ENCODE measurements at places on chromosomes 16 and 17.

DNA sequence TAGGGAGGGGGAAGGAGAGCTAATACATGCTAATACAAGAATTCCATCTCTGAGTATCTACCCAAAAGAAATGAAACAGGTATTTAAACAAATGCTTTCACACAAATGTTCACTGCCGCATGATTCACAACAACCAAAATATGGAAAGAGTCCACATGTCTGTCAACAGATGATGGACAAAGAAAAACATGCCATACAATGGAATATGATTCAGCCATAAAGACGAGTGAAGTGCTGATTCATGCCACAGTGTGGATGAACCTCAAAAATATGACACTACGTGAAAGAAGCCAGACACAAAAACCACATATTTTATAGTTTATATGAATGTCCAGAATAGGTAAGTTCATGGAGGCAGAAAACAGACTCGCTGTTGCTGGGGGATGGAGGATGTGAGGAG, 321.4 kb downstream of the FOXL1 start:
- DNase-seq = no peak

DNA sequence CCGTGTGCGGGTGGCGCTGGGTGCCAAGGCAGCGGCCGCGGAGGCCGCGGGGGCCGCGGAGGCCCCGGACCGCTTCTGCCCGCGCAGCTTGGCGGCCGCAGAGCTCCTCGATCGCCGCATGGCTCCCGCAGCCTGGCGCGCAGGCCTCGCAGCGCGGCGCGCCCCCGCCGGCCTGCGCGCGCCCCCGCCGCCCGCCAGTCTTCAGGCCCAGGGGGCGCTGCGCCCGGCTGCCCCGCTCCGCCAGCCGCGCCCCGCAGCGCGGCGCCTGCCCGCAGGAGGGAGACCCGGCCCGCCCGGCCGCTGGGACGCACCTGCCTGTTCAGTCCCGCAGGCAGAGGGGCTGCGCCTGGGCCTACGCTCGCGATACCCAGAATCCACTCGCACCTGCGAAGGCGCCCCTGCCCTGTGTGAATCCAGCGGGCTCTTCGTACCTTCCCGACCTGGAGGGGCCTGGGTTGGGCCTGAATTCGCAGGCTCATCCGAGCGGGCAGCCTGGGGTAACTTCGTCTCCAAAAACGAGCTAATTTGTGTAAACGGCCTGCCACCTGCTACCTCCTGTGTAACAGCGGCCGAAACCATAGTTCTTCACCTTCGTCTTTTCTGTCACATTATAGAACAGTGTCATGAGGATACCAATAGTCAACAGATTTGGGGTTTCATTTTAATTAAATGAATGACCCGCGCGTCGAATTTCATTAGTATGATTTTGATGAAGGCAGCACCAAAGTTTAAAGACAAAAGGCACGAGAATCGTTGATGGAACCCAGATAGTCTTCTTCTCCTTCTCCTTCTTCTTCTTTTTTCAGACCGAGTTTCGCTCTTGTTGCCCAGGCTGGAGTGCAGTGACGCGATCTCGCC, at the start of gene CENPV:
CENPV (minus strand) TSS at position 153 of the 858 bp plus-strand sequence; CDS start at position 120, 33 bp downstream.
- DNase-seq = no peak

- DNase-seq = no peak
Observed at GRCh38 chr17:77400445-77400870, 259.7 kb downstream of the SEC14L1 start.

DNA sequence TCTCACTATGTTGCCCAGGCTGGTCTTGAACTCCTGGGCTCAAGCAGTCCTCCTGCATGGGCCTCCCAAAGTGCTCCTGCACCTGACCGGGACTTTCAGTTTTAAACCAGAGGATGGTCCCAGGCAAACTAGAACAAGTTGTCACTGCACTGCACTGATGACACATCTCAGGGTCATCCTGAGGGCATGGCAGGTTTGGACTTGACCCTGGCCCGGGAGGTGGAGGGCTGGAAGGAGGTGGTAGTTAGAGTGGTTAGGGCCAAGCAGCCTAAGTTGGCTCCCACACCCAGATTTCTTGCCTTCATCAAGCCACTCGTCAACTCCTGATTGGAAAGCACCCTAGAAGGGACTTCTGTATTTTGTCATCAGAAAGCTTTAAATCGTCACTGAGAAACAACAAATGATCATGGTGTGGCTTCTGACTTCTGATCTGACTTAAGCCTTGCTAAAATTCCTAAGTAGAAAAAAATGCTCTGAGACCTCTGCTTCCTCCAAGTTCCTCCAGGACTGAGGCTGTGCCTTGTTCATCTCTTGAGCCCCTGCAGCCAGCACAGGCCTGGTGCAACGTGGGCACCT, 43.5 kb downstream of the EMP2 start:
- no peak for DNase-seq

- no peak for DNase-seq
Observed at GRCh38 chr17:17168401-17168800, 37.7 kb downstream of the PLD6 start.

GRCh38 chr17:44642834-44643233, 13.4 kb upstream of the MEIOC start:
- no peak for DNase-seq

- no peak for DNase-seq
Observed at GRCh38 chr17:71334048-71334751, 786.6 kb upstream of the SOX9 start.

DNA sequence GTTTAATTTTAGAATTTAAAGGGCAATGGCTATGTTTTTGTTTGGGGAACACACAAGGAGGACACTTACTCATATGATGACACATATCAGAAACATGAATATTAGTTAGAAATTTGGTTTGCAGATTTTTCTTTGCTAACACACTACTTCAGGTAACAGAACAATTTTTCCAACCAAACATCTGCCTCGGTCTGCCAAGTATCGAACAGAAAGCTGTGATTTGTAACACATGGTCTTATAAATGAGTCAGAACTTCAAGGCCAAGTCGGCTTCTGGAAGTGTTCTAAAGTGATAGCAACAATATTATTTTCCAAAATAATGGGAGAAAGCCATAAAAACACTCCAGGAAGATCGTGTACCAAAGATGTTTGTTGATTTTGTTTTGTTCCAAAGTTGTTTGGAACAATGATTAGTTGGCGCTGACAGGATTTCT, 75.9 kb upstream of the PMFBP1 start:
- no peak for DNase-seq

GRCh38 chr17:31559584-31560501, 168.4 kb downstream of the RAB11FIP4 start:
- no peak for DNase-seq

GRCh38 chr16:2143878-2144485, 4.4 kb upstream of the RAB26 start:
- no peak for DNase-seq

DNA sequence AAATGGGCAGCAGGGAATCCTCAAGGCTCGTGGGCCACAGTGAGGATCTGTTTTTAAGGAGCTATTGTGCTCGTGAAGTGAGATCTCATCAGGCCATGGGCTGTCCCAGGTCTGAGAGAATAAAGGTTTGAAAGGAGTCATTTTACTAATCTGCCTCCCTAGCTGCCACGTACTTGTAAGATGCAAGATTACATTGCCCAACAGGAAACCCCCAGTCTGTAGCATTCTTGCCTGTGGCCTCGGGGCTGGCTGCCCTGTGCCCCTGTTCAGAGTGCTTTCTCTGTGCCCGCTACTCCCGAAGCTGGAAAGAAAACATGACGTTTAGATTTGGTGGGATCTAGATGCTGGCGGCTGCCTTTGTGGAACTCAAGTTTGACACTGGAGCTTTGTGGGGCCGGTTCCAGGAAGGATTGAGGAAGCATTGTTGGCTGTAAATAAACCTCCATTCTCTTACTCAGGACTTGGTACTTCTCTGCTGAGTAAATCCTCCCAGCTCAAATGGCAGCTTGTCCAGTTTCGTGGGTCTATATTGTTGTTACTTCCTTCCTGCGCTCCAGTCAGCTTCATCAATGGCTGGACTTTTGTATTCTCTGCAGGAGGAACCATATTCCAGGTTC, 21.2 kb downstream of the SAP30BP start:
- no peak for DNase-seq
